ENCODE measurements at places on chromosomes 2 and 18.

DNA sequence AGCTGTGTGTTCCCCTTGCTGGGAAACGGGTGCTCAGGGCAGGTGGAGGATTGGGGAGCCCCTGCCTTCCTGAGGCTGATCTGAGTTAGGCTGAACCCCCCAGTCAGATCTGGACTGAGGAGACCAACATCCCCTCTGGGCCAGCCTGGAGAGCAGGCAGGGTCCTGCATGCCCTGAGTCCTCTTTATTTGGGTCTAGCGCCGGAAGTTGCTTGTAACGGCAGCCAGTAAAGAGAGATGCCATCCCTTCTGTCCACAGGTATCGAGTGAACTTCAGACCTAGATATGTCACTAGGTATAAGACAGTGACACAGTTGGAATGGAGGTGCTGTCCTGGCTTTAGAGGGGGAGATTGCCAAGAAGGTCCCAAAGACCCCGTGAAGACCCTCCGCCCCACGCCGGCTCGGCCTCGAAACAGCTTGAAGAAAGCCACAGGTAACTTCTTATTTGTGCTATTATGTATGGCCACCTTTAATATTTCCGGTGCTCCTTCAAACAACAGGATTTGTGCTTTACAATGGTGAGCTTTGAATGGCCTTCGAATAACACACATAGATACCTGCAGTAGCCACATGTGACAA lies 38.0 kb downstream of the EMILIN2 start:
- DNase-seq: no peak

DNA sequence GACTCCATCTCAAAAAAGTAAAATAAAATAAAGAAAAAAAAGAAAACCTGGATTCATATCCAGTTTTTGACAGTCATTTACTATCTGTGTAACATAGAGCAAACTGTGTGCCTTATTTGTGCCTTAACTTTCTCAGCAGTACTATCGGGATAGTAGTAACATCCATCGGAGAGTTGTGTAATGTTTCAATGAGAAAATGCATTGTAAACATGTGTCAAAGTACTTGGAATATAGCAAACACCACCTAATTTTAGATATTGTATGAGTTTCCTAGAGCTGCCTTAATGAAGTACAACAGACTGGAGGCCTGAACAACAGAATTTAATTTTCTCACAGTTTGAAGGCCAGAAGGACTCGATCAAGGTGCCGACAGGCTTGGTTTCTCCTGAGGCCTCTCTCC lies 81.3 kb upstream of the CDC42EP3 start:
- DNase-seq: no peak

DNA sequence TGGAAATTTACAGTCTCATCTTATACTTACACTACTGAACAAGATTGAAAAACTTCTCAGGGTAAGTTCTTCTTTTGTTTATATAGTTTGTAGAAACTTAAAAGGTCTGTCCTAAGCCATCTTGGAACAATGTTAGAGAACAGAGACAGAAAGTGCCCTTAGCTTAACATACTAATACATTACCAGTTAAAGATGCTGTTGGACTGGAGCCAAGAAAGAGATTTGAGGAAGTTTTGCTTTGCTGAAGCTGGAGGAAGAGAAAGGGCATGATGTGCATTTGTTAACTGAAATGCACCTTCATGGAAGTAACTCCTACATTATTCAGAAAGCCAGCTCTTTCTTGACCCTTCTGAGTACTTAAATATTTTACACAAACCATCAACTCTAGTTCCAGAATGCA lies 66.5 kb upstream of the TNFRSF11A start:
- no peak for DNase-seq

DNA sequence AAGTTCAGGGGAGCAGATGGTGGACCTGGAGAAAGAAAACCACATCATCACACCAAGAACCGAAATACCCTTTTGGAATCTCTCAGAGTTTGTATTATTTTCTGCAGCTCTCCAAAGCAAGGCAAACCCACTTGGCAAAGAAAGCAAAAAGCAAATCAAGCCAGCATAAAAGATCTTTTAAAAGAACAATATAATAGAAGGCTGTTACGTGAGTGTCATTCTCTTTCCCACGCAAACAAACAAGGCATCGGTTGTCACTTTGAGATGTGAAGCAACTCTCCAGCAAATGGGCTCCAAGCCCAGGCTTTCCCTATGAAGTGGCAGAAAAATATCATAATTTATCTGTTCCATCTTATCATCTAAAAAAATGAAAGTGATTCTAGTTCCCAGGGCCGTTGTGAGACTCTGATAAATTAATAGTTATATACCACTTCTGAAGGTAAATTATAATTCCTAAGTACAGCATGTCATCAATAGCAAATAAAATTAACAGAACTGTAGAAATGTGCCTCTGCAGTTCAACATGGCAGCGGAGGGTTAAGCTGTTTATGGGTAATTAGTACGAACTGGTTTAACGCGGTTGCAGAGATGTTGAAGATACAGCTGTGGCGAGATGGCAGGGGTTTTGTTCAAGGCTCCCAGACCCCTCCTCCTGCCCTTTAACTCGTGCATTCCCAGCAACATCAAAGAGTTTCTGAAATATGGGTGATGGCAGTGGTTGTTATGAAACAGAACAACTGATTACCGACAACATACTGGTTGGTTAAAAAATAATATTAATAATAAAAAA lies 89.2 kb downstream of the EPHA4 start:
- no peak for DNase-seq

DNA sequence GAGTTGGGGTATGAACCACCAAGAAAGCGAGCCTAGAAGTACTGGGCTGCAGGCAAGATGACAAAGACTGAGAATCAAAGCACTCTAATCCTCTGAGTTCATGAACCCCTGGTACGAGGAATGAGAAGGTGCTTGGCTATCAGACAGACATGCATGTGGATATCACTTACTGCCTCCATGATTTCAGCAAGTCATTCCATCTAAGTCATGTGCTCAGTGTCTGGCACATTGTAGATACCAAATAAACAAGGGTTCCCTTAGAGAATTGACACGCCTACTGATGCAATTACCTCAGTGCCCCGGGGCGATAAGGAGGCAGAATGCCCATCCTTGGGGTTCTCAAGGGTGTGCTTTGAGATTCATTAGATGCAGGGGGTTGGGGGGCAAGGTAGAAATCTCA lies 125.6 kb upstream of the PKDCC start:
- no peak for DNase-seq

DNA sequence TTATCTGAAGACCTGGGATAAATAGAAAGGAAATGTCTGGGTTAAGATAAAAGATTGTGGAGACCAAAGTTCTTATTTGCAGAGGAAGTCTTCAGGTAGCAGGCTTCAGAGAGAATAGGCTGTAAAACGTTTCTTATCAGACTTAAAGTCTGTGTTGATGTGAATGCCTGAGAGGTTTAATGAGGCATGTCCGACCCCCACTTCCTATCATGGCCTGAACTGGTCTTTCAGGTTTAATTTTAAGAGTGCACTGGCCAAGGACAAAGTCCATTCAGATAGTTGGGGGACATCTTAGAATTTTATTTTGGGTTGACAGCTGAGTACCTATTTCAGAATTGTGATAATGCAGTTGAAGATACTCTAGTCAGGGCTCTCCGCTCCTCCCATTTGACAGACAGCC lies 92.1 kb downstream of the ATL2 start:
- no peak for DNase-seq

Measured in HT1080 (cell line).